GM12864 (cell line): ENCODE measurements at places on chromosomes 6 and 20.

DNA sequence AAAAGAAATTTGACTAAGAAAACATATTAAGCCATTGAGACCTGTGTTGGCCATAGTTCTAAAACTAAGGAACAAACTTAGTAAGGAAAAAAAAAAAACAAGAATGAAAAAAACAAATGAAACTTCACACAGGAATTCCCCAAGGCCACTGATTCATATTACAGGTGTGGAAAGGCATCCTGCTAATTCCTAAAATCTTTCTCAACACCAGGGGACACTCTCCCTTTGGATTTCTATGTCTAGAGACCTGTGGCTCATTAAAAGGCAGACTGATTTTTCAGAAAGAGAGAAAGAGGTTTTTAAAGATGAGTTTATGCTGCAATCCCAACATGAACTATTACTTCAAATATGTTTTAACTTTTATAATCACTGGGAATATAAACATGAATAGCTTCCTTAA, at the start of gene OR12D1:
OR12D1 (plus strand) TSS at position 341 of the 400 bp plus-strand sequence.
- no peak for DNase-seq

DNA sequence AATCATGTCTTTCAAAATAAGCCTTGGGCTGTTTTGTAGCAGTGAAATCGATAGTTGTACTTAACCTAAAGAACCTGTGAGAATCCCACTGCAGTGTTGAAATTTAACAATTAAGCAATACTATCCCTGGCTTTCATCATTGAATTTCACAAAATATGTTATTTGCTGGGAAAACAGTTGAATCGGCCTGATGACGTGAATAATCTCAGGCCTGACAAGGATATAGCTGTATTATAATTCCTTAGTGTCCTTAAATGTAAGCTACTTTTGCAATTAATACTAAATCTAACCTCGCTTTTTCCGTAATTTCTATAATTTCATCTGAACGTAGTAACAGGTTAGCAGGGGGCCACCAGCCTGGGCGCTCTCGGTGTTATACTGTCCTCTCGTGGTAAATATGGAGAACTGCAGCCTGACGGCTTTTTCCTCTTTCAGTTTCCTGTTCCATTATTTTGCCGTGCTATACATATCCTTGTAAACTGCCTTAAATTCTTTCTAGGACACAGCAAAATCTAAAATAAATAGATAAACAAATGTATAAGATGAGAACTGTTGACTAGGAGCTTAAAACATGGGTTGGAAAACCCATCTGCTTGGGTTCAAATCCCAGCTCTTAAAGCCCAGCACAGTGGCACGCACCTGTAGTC, 24.0 kb downstream of the MTFR2 start:
- DNase-seq: no peak

DNA sequence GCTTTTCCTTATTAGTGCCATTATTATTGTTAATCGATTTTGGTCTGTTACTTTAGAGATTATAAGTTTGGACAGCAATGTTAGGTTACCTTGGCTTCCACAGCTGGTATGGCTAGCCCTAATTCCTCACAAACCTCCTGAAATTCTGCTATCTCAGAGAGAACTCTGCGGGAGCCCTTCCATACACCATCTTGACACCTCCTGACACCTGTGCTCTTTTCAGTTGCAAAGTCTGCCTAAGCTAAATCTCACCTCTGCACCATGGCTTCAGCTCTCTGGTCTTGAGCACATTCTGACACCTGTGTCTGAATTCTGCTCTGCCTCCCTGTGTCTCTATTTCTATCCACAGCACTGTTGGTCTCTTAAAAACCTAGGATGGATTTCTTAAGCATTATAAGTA, 106.5 kb downstream of the DCDC2 start:
- DNase-seq: no peak

- DNase-seq: peak; percentile 24
Observed at GRCh38 chr6:25223490-25223991, 55.6 kb upstream of the CARMIL1 start.

DNA sequence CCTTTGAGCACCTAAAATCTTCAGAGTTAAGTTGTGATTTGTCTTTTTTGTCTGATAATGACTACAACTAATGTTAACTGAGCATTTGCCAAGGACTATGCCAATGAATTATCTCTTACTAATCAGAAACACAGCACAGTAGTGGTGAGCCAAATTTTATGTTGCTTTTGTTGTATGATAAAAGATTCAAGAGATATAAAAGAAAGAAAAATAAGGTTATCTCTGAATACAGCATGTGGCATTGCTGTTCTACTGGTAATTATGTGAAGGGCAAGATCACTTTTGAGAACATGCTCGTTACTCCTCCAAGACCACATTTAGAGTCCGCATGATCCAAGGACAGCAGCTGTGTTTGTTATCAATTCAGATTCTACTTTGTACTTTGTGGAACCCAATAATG, 133.4 kb upstream of the MYLIP start:
- DNase-seq: no peak

- no peak for DNase-seq
Observed at GRCh38 chr6:166446567-166447065, 63.9 kb upstream of the MPC1 start.

GRCh38 chr6:2102316-2102883, 143.0 kb downstream of the GMDS start:
- no peak for DNase-seq

DNA sequence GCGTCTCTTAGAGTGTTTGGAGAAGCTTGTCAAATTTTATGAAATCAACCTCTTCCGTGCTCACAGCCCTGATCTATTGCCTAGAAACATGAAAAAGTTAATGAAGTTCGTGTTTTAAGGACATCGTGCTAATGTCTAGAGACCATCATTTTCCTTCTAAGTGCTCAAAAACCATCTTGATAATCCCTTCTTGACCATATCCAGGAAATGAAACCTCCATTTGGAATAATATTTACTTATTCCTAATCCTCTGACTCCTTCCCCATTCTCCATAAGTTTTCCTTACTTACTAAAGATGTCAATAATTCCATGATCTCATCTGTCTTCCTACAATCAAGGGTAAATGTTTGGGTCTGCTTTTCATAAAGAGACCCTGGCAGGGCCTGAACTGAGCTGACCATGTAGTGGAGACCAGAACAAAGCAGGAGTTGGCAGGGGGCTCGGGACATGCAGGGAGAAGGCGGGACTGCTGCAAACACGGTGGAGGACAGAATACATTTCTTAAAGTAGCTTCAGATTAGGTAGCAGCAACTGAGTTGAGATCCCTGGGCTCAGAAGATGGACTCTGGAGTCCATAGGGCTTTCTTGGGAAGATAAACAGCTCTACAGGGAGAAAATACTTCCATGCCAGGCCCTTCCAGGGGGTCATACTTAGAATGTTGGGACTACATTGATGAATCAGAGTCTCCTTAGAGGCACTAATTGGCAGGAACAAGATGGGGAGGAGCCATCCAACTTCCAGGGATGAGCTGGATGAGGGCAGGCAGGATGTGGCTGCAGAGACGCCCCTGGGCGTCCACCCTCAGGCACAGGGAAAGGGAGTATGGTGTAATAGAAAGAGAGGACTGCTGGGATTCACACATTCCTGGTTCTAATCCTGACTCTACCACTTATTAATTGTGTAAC, 100.7 kb downstream of the RIN2 start:
- DNase-seq: no peak

DNA sequence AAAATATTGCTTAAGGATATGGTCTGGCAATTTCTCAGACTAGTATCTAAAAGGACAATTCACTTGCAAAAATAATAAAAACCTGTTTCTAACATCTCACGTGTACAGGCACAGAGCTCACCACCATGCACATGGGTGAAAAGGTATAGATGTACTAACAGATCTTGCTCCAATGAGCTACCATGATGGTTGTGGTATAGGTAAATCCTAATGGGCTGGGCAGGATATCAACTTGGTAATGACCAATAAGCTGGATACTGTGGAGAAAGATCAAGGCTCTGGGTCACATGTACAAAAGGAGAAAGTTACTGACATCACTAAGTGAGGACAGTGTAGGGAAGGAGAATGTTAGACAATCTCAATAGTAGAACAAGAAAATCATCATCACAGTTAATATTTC, 111.0 kb upstream of the NUP153 start:
- DNase-seq: no peak

DNA sequence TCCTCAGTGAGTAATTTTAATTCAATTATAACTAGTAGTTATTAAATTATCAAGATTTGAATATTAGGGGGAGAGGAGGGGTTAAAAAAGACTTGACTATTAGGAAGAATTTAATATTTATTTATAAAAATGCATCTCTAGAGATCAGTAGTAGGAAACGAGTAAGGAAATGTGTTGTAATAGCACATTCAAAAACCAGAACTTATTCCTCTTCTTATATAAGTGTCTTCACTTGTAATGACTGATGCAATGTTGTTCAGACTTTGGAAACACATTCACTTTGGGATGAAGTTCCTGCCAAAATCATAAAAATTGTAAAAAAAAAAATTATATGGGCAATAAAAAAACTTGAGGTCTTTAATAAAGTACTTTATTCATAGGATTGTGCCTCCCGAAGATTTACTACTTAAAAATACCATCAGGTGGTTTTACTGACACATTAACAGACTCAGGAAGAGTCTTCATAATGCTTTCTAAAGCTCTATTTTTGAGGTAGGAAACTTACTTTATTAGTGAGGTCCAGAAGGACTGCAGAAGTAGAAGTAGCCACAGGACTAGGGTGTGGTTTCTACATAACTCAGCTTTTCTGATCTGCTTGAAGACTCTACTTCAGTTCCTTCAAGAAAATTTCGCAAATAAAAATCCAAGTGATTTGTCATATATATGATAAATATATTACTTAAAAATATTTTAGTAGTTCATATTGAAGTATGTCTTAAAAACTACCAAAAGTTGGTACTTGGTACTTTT, 59.8 kb downstream of the CCDC170 start:
- no peak for DNase-seq

DNA sequence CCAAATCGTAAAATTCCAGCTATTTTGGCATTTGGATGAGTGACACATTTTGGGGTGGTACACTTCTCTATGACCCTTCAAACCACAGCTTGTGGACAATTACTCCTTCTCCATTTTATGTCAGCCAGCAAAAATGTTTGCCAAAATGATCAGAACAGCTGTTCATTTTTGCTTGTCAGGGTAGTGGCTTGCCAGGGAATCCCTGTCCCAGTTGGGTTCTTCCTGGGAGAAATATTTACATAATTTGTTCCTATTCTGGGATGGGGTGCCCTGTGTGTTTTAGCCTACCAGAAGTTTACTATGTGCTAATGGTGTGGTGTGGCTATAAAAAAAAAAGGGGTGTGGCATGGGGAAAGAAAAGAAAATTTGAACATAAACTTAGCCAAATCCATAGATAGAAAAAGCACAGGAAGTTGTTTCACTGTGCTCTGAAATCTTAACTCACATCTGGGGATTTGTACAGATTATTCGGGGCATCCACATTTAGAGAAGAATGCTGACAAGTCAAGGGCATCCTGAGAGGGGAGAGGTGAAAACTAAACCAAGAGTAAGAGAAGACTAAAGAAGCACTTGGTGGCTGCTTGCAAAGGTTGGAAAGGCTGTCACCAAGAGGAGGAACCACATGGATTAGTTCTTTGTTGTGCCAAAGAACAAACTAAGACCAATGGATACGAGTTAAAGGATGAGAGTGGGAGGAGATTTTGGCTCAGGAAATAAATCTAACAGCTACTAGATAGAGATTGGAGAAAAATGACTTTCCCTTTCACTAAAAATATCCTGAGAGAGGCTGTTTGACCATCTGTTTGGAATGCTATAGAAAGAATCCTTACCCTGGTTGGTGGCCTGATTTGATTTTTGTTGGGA, 55.2 kb upstream of the RBM24 start:
- no peak for DNase-seq

- no peak for DNase-seq
Observed at GRCh38 chr20:46087161-46087560, 2.6 kb downstream of the NCOA5 start.

- DNase-seq: no peak
Observed at GRCh38 chr20:9616455-9616805, 102.0 kb downstream of the LAMP5 start.

DNA sequence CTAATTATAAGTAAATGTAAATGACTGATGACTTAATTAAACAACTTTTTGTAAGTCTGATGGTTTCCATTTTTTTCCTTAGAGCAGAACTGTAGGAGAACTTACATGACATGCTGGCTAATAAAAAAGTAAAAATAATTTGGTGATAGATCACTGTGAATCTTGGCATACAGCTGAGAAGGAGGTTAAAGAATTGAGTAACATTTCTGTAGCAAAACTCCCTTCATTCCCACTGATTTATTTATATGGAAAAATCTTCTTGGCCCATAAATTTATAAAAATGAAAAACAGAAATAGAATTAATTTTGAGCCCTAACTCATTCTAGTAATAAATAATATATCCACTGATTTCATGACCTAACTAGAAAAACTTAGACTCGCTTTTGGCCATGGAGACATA, 48.1 kb downstream of the SLC22A3 start:
- DNase-seq: no peak

DNA sequence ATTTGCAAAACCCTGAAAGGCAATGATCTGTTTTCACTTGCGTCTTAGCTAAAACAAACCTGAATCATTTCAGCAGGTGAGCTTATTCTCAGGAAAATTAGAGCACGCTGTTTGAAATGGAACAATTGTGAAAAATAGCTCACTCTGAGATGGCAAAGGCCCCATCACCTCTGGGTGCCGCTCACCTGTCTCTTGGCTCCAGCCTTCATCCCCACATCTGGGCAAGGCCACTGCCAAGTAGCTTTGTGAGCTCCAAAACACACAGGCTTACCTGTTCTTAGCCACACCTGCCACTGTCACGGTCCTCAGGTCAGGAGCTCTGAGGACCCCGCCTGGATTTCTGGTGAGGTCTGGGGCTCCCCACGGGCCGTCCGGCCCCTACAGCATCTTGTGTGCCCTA, 66.7 kb downstream of the SMOC2 start:
- DNase-seq: no peak

DNA sequence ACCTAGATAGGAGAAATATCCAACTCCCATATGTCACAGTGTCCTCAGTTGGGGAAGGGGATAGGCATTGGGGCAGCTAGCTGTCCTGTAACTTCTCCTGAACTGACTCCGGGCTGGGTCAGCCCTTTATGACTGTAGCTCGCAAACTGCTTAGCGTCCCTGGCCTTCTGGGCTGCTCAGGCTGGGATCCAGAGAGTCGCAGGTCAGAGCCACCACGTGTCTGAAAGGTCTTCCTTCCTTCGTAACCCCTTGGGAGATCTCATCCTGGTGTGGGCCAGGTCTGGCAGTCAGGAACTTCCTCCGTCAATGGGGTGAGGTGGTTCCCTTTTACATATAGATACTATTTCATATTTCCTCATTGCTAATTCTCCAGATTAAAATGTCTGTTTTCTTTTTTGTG, 28.8 kb upstream of the HINT3 start:
- DNase-seq: no peak

- DNase-seq: no peak
Observed at GRCh38 chr6:157219201-157220200, 103.8 kb downstream of the TMEM242 start.
